ENCODE measurements at places on chromosomes 7 and 10. TPM values are rescaled to one million over a fixed set of nuclear protein-coding genes. Genes with fewer than 3 reads are reported as not detected.

Gene ENO4
- 0.22 TPM for total RNA-seq

Gene LRRD1
- total RNA-seq = not detected

Gene EGR2
- 2.3 TPM for total RNA-seq

Gene ATG9B
- 2.1 TPM for total RNA-seq

DNA sequence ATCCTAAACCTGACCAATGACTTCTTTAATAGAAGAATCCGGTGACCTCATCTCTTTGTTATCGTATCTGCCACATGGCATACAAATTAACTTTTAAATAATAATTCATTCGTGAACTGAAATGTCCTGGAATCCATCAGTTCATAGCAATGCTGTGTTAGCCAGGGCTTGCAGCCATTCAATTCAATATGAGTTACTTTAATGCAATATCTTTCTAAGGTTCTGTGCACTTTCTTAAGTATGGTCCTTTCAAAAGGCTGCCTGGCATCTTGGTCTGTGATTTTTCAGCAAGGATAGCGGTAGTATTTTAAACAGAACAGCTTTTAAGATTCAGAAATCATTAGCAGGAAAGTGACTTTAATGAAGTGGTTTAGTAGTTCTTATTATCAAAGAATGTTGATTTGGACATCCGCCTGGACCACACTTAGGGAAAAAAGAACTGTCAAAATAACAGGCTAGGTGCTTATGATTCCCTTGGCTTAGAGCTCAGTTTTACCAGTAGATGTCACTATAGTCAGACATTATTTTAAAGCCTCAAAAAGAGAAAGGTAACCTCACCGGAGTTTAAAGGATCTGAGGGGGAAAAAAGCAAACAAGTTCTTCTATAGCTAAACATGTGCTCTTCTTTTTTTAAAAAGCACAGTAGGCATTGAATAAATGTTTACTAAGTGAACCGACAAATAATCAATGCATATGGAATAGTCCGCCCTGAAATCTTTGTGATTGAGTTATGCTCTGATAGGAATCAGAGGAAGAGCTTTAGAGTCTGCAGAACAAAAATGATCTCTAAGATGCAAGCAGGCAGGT, 22.7 kb downstream of the SLC35G1 start:
- DNase-seq = peak; percentile 22

- DNase-seq = no peak
These were observed 303.6 kb downstream of the MAGI2 start for GRCh38 chr7:79149831-79150230.

DNA sequence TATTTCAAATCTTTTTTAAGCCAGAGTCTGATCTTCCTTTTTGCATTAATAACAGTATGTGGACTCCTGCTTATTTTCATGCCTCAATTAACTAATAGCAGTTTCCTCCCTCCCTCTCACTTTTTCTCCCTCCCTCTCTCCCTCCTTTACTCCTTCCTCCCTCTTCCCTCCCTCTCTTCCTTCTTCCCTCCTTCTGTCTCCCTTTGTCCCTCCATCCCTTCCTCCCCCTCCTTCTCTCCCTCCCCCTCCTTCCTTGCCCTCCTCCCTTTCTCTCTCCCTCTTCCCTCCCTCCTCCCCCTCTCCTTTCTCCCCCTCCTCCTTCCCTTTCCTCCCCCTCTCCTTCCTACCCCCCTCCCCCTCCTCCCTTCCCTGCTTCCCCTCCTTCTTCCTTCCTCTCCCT, 2.0 kb downstream of the ZCWPW1 start:
- DNase-seq = no peak

DNA sequence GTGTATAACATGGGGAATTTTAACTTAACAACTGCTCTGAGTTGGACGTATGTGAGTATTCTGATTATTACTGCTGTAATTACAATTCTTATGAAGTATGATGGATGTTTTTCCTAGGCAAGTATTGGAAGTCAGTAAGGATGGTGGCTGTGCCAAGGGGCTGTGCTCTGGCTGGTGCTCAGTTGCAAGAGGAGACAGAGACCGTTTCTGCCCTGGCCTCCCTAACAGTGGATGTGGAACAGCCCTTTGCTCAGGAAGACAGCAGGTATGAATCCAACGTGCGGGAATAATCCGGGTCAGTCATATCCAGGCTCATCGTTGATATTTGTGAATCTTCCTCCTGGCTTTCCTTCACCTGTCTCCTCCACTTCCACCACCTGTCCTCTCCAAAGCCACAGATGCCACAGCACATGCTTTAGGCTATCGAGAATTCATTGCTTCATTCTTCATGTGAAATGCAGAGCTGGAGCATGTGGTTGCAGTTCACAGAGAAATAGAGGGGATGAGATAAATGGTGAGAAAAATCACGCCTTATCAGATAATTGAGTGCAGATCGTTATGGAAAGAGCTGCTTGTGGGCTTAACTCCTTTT, 141.7 kb downstream of the TWIST1 start:
- no peak for DNase-seq

GRCh38 chr7:157484411-157485081, 147.7 kb downstream of the DNAJB6 start:
- DNase-seq = no peak

- DNase-seq = no peak
These were observed 53.8 kb downstream of the CAMK1D start for GRCh38 chr10:12403119-12403518.

GRCh38 chr10:97129666-97130065, 56.1 kb downstream of the SLIT1 start:
- no peak for DNase-seq

GRCh38 chr7:133815611-133816210, 311.4 kb upstream of the LRGUK start:
- no peak for DNase-seq

- DNase-seq = no peak
These were observed 5.6 kb upstream of the POLD2 start for GRCh38 chr7:44128721-44129582.

DNA sequence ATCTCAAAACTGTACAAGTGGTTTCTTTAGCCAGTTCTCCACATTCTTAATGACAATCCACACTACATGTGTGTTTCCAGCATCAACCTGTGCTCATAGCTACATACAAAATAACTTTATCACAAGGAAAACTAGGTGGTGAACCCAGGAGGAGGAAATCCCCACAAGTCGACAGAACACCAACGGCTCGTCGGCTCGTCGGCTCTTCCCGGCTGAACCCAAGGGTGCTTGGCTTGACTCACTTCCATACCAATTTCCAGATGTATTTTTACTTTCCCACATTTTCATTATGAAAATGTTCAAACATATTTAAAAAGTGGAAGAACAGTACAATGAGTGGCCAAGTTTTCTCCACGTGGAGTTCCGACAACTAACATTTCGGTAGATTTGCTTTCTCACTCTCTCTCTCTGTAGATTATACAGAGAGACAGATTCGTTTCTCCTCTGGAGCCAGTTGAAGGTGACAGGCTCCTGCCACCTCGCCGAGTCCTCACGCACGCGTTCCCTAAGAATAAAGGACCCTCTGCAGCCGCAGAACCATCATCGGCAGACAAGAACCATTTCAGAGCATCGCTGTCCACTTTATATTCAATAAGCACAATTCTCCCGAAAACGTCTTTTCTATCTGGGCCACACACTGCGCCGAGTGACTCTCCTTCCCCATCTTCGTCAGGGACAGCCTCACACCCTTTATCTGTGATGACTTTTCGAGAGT, 53.3 kb downstream of the DIP2C start:
- no peak for DNase-seq
